Left ventricle myocardium superior (tissue), 1 donor: ENCODE measurements at places on chromosomes 12 and 14. TPM values are rescaled to one million over a fixed set of nuclear protein-coding genes. Genes with fewer than 3 reads are reported as not detected.

The ADAMTS20 gene
- total RNA-seq, result not detected

The FAM222A gene
- 25.7 TPM for total RNA-seq

The CCDC198 gene
- total RNA-seq, result not detected

The CCDC177 gene
- total RNA-seq, result not detected

The ADSS1 gene
- 226 TPM for total RNA-seq

The ZNF740 gene
- 31.6 TPM for total RNA-seq

The EFS gene
- total RNA-seq, result 3.3 TPM

The TOMM20L gene
- not detected for total RNA-seq

The KRT83 gene
- total RNA-seq, result not detected

The RAD9B gene
- total RNA-seq, result 0.62 TPM

The HOMEZ gene
- 7.9 TPM for total RNA-seq

The DEGS2 gene
- total RNA-seq, result not detected

The C1QL4 gene
- not detected for total RNA-seq

The BCAT1 gene
- total RNA-seq, result 4.1 TPM

The PRB2 gene
- not detected for total RNA-seq

The TAS2R10 gene
- not detected for total RNA-seq

The CD163 gene
- 64.5 TPM for total RNA-seq
